ENCODE measurements at places on chromosomes 16 and 17. TPM values are rescaled to one million over a fixed set of nuclear protein-coding genes. Genes with fewer than 3 reads are reported as not detected.

GRCh38 chr17:39753514-39754160 lies 15.9 kb downstream of the GRB7 start:
- no peaks in the 10 kb centered on the region for H3K36me3 ChIP-seq
- H3K27me3 ChIP-seq: no peaks in the 10 kb centered on the region
- H3K27ac ChIP-seq: peak overlapping the region; percentile 93
- no peaks in the 10 kb centered on the region for H3K4me1 ChIP-seq
- peak overlapping the region; percentile 83 for H3K4me3 ChIP-seq

GRCh38 chr16:6209355-6209930 lies 1111.8 kb upstream of the EEF2KMT start:
- H3K4me1 ChIP-seq: no peaks in the 10 kb centered on the region
- no peaks in the 10 kb centered on the region for H3K36me3 ChIP-seq
- no peak for DNase-seq
- no peaks in the 10 kb centered on the region for H3K27me3 ChIP-seq

DNA sequence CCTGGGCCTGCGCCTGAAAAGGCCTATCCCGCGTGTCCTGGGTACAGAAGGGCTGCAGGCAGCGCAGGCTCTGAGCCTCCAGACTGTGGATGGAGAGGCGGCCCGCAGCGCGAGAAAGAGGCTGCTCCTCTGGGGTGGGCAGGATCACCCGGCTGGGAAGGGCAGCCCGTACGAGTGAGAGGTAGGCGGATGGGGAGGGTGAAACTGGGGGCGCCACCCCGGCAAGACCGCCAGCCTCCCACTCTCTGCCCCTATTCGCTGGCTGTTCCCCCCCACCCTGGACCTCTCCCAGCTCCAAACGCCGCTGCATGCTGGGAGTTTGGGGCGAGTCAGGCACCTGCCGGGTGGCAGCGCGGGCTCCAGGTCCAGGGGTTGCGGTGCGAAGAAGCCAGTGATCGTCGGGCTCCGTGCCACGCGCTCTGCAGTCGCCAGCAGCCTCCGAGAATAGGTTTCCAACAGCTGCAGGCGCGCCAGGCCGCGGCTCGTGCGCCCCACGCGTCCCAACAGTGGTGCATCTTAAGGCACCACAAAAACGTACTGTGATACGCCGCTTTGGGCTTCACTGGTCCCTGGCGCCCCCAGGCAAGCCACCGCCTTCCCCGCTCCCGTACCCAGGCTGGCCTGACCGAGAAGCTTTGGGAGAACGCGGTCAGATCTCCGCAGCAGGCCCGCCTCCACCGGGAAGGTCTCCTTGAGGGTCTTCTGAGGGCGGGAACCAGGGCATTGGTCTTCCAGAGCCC lies 1.1 kb downstream of the NOXO1 start:
- H3K36me3 ChIP-seq: no peaks in the 10 kb centered on the region
- H3K4me1 ChIP-seq: peaks cover 4% of the 10 kb centered on the region
- H3K4me3 ChIP-seq: no peak overlapping the region

DNA sequence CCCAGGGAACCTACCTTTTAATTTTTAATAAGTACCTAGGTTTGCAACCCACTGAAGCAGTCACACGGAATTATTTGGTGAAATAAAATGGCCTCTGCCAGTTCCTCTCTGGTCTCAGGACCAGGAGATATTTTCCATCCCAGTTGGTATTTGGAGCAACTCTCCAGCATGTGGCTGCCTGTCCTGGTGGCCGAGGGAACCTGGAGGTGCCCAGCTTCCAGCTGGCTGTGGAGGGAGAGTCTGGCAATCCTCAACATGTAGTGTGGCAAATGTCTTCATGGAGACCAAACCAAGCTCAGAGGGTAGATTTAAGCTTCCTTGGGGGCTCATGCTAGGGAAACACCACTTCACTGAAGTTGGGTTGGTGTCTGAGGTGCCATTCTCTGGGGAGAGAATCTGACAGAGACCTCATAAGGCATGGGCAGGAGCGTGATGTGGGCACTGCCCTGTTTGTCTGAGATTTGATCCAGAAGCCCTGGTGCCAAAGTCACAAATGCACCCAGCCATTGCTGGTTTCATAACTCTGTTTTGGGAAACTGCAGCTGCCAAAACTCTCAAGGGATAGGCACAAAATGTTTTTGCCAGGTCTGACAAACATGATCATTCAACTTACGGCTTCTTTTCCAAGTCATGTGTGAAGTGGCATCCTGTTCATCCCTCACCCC lies 2.8 kb downstream of the MT1X start:
- no peak overlapping the region for H3K27ac ChIP-seq
- H3K27me3 ChIP-seq: no peaks in the 10 kb centered on the region
- no peak overlapping the region for H3K4me3 ChIP-seq
- peaks cover 14% of the 10 kb centered on the region for H3K4me1 ChIP-seq

DNA sequence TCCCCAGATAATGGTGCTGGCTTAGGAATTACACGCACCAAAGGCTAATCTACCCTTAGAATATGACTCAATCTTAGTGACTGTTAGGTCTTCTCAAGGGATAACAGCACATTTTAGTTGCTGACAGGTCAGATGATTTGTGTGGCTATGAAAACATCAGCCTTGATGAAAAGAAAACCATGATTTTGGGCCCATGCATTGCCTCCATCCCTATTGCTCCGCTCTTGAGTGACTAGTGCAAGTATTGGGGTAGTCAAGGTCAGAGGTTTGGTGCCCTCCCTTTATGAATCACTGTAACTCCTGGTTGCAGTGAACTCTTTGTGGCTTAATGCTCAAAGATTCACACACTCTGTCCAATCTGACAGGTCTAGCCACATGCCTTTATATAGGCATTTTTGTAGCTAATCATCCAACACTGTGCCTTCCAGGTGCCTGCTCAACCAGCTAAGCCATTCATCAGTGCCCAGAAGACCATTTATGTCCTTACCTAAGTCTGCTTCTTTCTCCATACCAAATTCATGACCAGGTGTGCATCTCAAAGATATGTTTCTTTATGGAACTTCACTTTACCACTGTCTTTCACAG lies 251.6 kb downstream of the KCNJ2 start:
- no peak for DNase-seq
- no peak overlapping the region for H3K4me3 ChIP-seq
- no peaks in the 10 kb centered on the region for H3K27me3 ChIP-seq
- H3K4me1 ChIP-seq: no peaks in the 10 kb centered on the region

DNA sequence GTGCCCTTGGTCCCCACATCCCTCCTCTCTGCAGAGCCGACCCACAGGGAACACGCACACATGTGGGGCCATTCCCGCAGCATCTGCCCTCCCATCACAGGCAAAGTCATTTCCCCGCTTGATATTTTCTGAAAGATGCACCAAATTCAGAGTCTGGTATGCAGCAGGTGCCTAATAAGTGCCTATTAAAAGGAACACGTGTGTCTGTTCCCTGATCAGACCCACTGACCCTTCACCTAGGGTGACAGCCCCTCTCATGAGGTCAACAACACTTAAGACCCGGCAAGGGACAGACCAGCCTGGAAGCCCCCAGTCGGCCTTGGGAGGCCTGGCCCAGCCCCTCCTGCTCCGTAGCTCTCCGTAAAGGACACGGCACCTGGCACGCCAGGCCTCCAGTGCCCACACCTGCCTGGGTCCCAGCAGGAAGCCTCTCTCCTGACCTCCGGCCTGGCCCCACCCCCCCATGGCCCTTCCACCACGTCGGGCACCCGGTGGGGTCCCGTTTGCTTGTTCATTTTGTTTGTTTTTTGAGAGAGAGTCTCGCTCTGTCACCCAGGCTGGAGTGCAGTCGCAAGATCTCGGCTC lies 20.0 kb downstream of the UNKL start:
- H3K4me3 ChIP-seq: no peak overlapping the region
- H3K27ac ChIP-seq: no peak overlapping the region
- no peaks in the 10 kb centered on the region for H3K36me3 ChIP-seq

GRCh38 chr16:11088074-11088730 lies 143.8 kb downstream of the CLEC16A start:
- no peak for DNase-seq
- H3K36me3 ChIP-seq: no peaks in the 10 kb centered on the region
- no peaks in the 10 kb centered on the region for H3K27me3 ChIP-seq
- peak overlapping the region; percentile 38 for H3K27ac ChIP-seq

DNA sequence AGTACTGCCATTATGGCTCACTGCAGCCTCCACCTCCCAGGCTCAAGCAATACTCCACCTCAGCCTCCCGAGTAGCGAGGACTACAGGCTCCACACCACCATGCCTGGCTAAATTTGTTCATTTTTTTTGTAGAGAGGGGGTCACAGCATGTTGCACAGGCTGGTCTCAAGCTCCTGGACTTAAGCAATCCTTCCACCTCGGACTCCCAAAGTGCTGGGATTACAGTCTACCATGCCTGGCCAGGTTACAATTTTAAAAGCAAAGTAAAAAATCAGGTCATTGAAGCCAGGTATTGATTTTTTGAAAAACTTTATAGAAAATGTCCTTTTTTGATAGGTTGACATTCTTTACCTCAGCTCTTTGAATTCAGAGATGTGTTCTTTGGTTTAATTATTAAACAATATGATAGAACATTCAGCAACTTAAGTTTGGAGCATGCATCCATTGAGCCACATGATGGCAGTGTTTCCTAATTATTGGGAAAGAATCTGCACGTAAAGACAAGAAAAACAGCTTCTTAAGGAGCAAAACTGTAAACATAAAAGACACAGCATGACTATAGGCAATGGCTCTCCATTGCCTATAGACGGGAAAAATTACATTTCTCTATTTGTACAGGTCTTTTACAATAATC lies 1.7 kb upstream of the SLC16A11 start:
- peaks cover 4% of the 10 kb centered on the region for H3K27me3 ChIP-seq
- peaks cover 17% of the 10 kb centered on the region for H3K4me1 ChIP-seq
- H3K36me3 ChIP-seq: no peaks in the 10 kb centered on the region
- DNase-seq: no peak
- H3K27ac ChIP-seq: no peak overlapping the region

DNA sequence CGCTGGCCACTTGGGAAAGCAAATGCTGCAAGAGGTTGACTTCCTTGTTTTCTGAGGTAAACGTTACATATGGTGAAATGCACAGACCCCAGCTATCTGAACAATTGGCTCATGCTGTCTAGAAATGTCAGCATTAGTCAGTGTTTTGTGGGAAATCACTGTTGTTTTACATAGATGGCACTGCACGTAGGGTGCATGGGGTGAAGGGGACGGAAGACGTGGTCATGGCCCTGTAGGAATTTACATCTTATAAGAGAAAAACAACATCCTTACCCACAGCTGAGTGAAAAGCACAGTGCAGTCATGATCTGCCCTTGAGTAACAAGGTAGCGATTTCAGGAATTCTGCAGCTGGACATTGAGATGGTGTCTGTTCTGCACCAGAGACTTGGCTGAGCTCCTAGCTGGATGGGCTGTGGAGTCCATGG lies 15.2 kb downstream of the RPTOR start:
- H3K4me3 ChIP-seq: no peak overlapping the region
- H3K27me3 ChIP-seq: no peaks in the 10 kb centered on the region
- no peaks in the 10 kb centered on the region for H3K36me3 ChIP-seq
- H3K4me1 ChIP-seq: peaks cover 4% of the 10 kb centered on the region
- DNase-seq: no peak
- no peak overlapping the region for H3K27ac ChIP-seq

DNA sequence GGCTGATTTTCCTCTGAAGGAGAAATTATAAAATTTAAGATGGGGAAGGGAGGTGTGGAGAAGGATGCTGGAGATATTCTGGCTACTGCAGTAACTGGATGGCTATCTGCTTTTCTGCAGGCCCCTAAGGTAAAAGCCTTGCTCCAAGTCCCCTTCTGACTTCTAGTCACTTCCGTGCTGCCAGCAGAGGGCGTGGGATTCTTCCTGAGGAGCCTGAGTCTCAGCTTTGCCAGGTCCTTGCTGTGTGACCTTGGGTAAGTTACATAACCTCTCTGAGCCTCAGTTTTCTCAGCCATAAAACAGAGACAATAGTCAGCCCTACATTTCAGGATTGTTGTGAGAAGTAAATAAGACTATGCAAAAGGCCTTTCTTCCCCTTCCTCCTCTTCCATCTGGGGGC lies 24.3 kb upstream of the TMEM220 start:
- peak; percentile 44 for DNase-seq
- H3K4me3 ChIP-seq: no peak overlapping the region
- H3K27ac ChIP-seq: no peak overlapping the region
- no peaks in the 10 kb centered on the region for H3K27me3 ChIP-seq

- H3K36me3 ChIP-seq: no peaks in the 10 kb centered on the region
- no peaks in the 10 kb centered on the region for H3K27me3 ChIP-seq
- peaks cover 5% of the 10 kb centered on the region for H3K4me1 ChIP-seq
- peak within 1 kb of the TSS; percentile 64 for H3K27ac ChIP-seq
- DNase-seq: peak; percentile 87
Observed at GRCh38 chr17:4584101-4584916, at the start of gene SMTNL2. Gene SMTNL2 (plus strand): TSS chr17:4584529. CDS start chr17:4584606, 77 bp downstream.

- H3K4me1 ChIP-seq: no peaks in the 10 kb centered on the region
- no peak overlapping the region for H3K4me3 ChIP-seq
- no peak overlapping the region for H3K27ac ChIP-seq
- H3K27me3 ChIP-seq: no peaks in the 10 kb centered on the region
Observed at GRCh38 chr17:31509805-31510177, 118.3 kb downstream of the RAB11FIP4 start.

GRCh38 chr16:76583466-76583865 lies 306.3 kb downstream of the CNTNAP4 start:
- H3K27me3 ChIP-seq: no peaks in the 10 kb centered on the region
- no peaks in the 10 kb centered on the region for H3K36me3 ChIP-seq
- H3K4me1 ChIP-seq: no peaks in the 10 kb centered on the region
- no peak for DNase-seq
- no peak overlapping the region for H3K4me3 ChIP-seq
- H3K27ac ChIP-seq: no peak overlapping the region

DNA sequence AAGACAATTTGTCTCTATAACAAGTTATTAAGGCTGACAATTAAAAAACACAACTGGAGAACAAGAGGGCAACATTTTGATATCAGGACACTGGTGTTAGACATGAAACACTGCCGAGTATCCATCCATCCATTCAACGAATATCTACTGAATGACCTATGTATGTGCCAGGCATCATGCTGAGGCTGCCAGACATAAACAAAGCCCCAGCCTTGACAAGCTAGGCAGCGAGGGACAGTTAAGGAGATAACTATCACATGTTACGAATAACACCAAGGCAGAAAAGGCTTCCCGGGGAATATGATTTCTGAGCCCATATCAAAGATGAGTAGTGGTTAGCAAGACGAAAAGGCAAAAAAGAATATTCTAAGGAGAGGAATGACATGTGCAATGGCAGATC lies 12.1 kb downstream of the HEATR6 start:
- no peak overlapping the region for H3K27ac ChIP-seq
- H3K4me3 ChIP-seq: no peak overlapping the region
- no peak for DNase-seq

DNA sequence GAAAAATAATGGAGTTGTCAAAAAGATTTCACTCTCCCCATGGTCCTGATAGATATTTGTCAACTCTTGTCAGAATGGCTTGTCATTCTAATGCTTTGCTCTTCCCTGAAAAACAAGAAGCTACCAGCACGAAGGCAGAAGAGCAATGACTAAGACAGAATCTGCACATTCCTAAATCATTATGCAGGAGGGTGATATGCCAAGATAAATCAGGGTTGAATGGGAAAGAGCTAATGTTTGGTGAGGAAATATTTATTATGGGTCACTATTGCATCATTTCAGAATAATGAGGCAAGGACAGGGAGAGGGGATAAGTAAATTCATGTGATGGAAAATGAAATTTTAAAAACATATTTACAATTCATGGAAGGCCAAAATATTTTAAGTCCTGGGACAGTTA lies 297.5 kb upstream of the XYLT1 start:
- no peak overlapping the region for H3K27ac ChIP-seq
- no peaks in the 10 kb centered on the region for H3K36me3 ChIP-seq
- no peaks in the 10 kb centered on the region for H3K4me1 ChIP-seq
- no peaks in the 10 kb centered on the region for H3K27me3 ChIP-seq
- H3K4me3 ChIP-seq: no peak overlapping the region

The SSTR5 gene
- total RNA-seq: not detected

The UTS2R gene
- not detected for total RNA-seq

The LRRC36 gene
- 1.4 TPM for total RNA-seq

The RPS6KB1 gene
- total RNA-seq: 40.7 TPM

The RRAD gene
- total RNA-seq: 17.0 TPM

The GUCY2D gene
- 0.05 TPM for total RNA-seq

The SNAI3 gene
- 0.28 TPM for total RNA-seq

The CES3 gene
- 2.3 TPM for total RNA-seq

All from ovary (tissue), 10 donors.